ENCODE measurements at places on chromosomes 6 and 20. TPM values are rescaled to one million over a fixed set of nuclear protein-coding genes. Genes with fewer than 3 reads are reported as not detected.

DNA sequence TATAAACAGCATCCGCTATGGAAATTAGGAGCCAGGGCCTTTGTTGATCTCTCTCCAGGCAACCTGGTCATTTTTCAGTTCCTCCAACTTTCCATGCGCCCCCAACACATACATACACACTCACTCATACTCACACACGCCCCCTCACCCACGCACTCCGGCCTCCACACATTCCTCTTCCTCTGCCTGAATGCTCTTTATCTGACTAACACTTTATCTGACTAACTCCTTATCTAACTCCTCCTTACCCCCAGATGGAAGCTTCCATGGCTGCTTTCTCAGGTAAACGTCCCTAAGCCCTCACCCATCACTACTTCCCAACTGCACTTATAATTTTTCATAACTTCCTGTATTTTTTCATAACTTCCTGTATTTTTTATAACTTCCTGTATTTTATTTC lies 17.4 kb downstream of the CASS4 start:
- DNase-seq: no peak

- DNase-seq: no peak
Measured at GRCh38 chr6:165106261-165106660, 203.1 kb downstream of the C6orf118 start.

DNA sequence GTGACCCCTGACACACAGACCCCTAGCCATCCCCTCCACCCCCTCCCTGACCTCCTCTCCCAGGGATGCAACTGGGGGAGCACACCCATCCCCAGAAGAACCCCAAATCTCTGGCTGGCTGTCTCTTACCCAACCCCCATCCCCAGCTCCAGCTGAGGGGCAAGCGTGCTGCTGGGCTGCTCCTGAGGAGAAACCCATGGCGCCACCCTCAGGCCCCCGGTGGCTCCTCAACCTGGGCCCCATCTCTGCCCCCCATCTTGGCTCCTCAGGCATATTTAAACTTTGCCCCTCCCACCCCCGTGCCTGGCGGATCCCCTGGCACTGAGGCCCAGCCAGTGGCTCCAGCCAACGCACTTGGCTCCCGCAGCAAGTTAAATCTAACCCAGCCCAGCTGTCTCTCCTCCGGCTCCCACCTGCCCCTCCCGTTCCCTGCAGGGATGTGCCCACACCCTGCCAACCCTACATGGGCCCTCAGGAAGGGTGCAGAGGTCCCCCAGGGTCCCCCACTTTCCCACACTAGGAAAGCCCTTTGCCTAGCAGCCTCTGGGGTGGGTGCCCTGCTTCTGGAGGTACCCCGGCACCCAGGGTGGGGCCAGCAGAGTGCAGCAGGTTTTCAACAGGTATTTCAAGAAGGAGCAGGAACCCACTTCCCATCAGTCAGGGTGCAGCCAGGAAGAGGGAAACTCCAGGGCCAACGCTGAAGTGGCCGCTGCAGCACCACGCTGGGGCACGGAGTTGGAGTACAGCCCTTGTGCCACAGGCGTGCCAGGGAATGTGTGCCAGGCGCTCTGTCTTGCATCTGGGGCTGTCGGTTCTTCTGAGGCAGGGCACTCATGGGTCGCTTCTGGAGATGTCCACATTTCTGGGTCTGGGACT lies 5.3 kb upstream of the OSBPL2 start:
- DNase-seq: no peak

The MRPL14 gene
- total RNA-seq: 49.9 TPM

The CCDC170 gene
- not detected for total RNA-seq

GRCh38 chr6:134407791-134408190 lies 89.9 kb upstream of the SGK1 start:
- no peak for DNase-seq

The PNLDC1 gene
- 0.24 TPM for total RNA-seq

All from natural killer cell treated with Interleukin-12 subunit alpha and Interleukin-12 subunit beta and Interleukin-15 and Interleukin-18, amount 100 ng/mL, for 72 hours (primary cell).